Left lung (tissue), 14 donors: ENCODE measurements at places on chromosomes 12 and 14.

DNA sequence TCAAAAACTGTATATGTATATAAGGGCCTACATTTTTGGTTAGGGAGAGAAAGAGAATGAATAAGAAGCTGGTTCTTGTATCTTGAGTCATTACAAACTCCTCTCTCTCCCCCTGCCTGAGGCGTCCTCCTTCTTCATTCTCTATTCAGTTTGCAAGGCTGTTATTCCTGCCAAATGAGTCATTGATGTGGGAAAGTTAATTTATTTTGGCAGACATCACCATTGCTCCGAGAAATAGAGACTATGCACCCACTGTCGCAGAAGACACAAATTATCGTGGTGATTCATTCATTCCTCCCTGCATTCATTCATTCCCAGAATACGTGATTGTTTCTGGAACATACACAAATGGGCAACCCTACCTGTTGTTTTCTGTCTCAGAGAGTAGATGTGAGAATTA, 112.5 kb upstream of the MED13L start:
- DNase-seq = no peak

GRCh38 chr14:23896609-23897153, 56.9 kb upstream of the DHRS4 start:
- DNase-seq = no peak

GRCh38 chr12:64627771-64628170, 17.5 kb downstream of the RASSF3 start:
- no peak for DNase-seq

DNA sequence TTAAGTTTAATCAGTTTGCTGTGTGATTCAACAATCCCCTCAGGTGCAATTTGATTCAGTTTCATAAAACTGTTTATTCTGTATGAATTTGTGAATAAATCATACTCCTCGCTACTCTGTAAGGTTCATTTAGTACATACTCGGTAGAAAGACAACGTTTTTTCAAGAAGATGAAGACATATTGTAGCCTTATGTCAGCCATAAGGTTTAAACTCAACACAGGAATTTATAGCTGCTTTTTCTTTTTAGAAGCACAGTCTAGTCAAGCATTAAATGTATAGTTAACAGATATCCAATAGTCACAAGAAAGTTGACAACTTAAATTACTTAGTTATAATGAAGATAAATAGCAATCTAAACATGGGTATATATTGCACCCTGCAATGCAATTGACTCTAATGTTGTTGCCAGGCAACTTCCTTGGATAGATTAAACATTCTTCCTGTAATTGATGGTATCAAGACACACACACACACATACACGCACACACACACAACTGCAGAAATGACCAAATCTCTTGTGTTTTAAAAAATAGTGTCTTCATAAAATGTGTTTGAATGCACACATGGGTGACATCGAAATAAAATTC, 151.5 kb upstream of the MGAT4C start:
- DNase-seq = no peak

DNA sequence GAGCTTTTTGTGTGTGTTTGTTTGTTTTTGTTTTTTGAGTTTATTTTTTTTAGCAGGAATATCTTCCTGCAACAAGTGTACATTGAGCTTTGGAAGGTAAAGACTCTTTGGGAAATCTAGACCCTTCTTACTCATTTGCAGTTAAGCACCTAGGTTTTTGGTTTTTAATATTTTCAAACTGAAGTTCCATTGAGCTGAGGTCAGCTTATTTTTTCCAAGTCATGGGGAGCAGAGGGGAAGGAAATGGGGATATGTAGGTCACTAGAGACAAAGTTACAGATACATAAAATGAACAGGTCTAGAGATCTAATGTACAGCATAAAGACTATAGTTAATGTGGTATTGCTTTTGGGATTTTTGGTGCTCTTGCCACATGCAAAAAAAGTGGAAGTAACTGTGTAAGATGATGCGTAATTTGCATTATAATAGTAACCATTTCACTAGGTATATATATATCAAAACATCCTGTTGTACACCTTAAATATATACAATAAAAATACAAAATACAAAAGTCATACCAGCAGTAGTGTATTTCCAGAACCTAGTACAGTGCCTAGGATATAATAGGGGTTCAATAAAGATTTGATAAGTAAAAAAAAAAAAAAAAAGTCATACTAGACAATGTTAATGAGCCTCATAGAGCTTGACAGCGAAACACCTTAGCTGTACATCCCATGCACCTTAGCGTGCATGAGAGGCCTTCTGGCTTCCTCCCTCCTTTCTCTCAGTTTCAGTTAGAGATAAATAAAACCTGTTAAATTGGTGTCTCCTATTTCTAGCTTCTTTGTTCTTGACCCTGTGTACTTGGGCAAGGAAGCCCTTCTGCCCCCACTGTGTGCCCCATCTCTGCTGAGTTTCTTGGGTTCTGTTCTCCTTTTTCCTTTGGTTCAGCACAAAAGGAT, 22.7 kb downstream of the CGRRF1 start:
- DNase-seq = no peak

GRCh38 chr12:68962877-68963855, 30.2 kb upstream of the CPM start:
- peak; percentile 13 for DNase-seq

- DNase-seq = no peak
Observed at GRCh38 chr12:130988751-130989150, 35.0 kb downstream of the ADGRD1 start.

- DNase-seq = no peak
Observed at GRCh38 chr12:27965411-27965810, 7.1 kb downstream of the PTHLH start.

DNA sequence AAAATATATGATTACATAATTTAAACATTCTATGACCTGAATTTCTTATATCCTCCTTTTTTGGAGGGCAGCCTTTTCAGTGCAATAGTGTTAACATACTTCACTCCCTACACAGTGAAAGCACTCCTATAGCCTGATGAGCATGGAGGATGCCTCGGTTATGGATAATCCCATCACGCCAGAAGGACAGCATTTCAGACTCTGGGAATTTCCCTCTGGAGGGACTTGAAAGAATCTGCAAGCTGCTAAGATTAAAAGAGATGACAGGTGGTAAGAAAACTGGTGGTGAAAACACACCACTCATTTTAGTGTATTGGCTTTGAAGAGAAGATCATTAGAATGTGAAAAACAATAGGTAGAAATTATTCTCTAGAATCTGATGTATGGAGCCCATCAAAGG, 99.3 kb upstream of the LMNTD1 start:
- no peak for DNase-seq

DNA sequence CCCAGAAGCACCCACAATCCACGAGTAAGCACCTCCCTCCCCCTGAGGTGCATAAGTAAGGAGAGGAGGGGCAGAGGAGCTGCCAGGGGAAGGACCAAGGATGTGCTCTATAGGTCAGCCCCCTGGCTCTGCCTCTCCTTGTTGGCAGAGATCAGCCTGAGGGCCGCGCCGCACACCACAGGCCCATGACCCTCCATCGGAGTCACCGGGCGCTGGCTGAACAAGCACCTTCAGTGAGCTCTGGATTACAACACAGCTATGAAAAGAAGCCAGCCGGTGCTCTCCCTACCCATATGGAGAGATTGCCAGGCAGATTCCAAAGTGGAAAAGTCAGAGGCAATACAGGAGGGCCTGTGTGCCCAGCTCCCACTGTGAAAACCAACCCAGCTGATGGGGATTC, 257.3 kb downstream of the GLT1D1 start:
- DNase-seq = no peak

GRCh38 chr12:81809829-81810595, 50.9 kb upstream of the PPFIA2 start:
- DNase-seq = no peak

GRCh38 chr12:96194576-96194889, 358 bp downstream of the ELK3 start:
- no peak for DNase-seq

GRCh38 chr14:104344818-104345620, 206.6 kb downstream of the KIF26A start:
- DNase-seq = no peak

GRCh38 chr14:26845151-26845818, 247.5 kb upstream of the NOVA1 start:
- no peak for DNase-seq

- no peak for DNase-seq
Observed at GRCh38 chr12:14577344-14577743, 9.7 kb upstream of the PLBD1 start.

GRCh38 chr14:33909380-33910084, 41.3 kb downstream of the EGLN3 start:
- DNase-seq = no peak

GRCh38 chr12:15050659-15051058, 77.8 kb downstream of the PDE6H start:
- DNase-seq = peak; percentile 34

GRCh38 chr14:56774503-56774902, 35.8 kb downstream of the OTX2 start:
- DNase-seq = no peak

- DNase-seq = no peak
Observed at GRCh38 chr14:82403987-82404386, 870.3 kb upstream of the SEL1L start.

DNA sequence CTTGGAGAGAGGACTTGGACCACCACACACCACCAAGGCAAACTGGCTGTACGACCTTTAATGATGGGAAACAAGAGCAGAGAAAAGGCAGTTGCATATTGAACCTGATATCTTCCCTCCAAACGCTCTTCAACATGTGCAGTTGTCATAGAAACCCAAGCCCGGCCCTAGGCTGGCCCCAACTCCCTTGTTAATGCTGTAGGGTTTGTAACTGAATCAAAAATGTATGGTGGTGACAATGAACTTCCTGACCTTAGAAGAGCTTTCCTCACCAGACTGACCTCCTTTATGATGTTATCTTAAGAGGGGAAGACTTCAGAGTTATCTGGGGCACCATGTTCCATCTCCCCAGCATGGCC, 12.3 kb downstream of the APOLD1 start:
- DNase-seq = no peak

GRCh38 chr12:67062193-67062592, 207.0 kb upstream of the CAND1 start:
- no peak for DNase-seq

GRCh38 chr12:40157336-40157735, 51.5 kb upstream of the SLC2A13 start:
- DNase-seq = no peak

- no peak for DNase-seq
Observed at GRCh38 chr12:5078423-5078822, 34.7 kb downstream of the KCNA5 start.

DNA sequence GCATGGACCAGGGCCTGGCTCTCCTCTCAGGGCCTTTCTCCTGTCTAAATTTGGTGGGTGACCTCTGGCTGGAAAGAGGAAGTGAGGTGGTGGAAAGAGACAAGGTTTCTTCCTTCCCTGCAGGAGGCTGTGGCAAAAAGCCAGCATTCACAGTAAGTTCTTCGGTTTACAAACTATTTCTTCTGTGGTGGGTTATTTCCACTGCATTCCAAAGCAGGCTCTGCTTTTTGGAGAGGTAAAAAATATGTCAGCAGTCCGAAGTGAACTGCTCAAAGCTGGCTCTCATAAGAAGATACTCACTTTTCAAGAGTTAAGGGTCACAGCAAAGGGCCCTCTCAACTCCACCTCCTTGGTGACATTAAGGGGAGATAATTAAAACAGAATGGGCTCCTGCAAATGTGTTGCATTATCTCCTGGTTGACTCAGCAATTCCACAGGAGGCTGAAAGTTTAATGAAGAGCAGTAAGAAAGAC, 48.9 kb upstream of the POC1B start:
- no peak for DNase-seq

DNA sequence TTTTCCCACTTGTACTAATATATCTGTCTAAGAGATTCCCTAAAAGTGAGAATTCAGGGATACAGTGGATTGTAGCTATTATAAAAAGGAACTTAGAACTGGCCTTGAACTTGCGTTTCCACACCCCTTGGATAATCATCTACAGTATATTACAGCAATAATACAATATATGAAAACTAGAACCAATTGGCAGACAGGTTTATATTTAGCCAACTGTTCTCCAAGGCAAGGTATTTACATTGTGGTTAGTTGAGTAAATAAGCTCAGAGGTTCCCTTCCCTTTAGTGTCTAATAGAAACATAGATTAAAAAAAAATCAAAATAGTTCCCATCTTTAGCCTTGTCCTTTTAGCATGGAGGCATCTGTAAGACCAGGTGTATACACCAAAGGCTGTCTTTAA, 42.1 kb downstream of the LIMA1 start:
- DNase-seq = no peak

DNA sequence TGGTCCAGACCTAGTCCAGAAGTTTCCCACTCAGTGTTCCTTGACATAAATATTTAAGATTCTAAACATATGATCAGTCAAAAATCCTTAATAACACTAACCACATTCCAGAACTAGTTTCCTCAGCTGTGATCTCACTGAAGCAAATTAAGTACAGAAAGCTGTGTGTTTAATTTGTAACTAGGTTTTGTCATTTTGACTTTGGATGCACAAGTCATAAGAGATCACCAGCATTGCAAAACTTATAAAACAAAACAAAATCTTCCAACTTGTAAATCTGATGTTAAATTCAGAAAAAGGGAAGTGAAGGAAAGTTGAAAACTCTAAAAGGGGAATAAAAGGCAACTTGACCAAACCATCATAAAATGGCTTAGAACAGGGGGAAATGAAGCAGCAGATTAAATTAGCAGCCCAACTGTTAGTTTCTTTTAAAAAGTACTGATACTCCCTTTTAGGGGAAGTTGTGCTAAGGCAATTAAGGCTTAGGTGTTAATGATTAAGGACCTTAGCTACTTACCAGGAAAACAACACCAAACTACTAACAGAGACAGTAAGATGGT, 56.6 kb downstream of the SH2B3 start:
- no peak for DNase-seq

DNA sequence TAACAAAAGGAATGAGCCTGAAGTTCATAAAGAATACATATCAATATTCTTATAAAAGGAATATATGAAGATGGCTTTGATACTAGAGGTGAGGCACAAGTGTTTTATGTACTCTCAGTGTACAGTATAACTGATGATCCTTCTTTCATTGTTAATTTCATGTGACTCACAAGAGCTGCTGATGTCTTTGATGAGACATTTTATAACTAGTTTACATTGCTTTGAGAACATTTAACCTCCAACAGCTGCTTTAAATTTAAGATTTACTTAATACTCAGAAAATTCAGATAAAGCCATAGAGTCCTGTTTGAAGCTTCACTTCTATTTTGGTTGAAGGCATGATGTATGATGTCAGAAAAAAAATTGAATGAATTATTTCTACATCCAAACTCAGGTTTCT, 59.8 kb downstream of the WASHC4 start:
- no peak for DNase-seq

- DNase-seq = no peak
Observed at GRCh38 chr14:61586544-61587055, 108.7 kb upstream of the HIF1A start.
